ENCODE measurements at places on chromosomes 3 and 15.

GRCh38 chr3:77456906-77457305 is 417.0 kb downstream of the ROBO2 start:
- no peak for DNase-seq

DNA sequence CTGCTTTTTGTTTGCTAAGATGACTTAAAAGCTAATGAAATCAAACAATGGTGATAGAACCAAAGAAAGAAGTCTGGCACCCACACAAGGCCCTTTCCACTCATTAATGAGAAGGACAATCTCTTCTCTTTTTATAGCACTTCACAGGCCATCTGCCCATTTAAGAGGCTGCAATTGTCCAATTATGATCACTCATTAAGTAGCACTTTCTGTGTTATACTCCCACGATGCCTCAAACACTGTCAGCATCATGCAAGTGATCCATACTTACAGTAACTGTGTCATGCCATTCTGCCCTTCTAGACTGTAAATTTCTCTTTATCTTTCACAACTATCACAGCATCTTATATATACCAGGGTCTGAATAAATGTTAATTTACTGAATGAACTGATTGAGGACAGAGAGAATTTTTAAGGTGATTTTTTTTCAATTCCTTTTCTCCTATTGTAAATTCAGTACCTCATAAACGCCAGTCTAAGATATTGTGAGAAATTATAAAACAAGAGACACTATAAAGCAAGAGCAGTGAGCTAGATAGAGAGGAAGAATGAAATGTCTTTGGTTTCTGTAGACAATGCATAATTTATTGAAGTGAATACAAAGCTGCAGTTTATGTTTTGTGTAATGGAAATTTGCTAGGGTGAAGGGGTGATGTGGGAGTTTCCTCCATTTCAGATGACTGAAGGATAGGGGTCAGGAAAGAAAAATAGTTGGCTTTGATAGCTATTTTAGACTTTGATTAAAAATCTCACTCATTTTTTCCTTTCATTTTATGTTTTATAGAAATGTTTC is 17.3 kb downstream of the CD200 start:
- no peak for DNase-seq

- no peak for DNase-seq
Measured at GRCh38 chr3:79906106-79906505, 138.3 kb upstream of the ROBO1 start.

GRCh38 chr3:172699031-172699430 is 11.8 kb downstream of the NCEH1 start:
- DNase-seq = no peak

- DNase-seq = no peak
Measured at GRCh38 chr3:149442851-149443544, 31.5 kb upstream of the TM4SF4 start.

DNA sequence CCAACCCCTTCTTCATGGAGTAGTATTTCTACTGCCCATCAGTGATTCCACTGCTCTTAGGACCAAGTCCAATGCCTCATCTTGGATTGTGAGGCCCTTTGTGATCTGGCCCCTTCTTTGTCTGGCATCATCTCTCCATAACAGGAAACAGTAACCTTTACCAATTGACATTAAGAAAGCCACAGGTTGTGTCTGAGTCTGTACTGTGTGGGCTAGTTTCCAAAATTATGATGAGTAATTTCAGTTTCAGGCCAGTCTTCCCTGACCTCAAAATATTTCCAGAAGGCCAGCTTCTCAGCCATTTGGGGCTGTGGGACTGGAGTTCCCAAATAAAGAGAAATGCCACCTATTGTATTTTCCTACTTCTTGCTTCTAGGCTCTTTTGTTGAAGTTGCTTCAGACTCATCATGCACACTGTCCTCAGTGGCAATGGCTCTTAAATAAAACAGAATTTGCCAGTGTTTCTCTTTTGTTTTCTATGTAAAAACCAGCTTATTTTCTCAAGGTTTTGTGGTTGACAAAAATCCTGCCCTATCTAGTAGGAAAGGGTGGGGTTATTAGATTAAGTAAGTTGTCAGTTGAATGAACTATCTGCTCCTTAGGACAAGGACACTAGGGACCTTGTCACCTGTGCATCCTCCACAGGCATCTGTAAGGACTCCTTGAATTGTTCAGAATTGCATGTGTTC is 47.0 kb upstream of the ACKR4 start:
- DNase-seq = no peak

Measured in activated CD4-positive, alpha-beta T cell treated with anti-CD3 and anti-CD28 coated beads for 4 hours (primary cell).